ENCODE measurements at places on chromosomes 7 and 10.

DNA sequence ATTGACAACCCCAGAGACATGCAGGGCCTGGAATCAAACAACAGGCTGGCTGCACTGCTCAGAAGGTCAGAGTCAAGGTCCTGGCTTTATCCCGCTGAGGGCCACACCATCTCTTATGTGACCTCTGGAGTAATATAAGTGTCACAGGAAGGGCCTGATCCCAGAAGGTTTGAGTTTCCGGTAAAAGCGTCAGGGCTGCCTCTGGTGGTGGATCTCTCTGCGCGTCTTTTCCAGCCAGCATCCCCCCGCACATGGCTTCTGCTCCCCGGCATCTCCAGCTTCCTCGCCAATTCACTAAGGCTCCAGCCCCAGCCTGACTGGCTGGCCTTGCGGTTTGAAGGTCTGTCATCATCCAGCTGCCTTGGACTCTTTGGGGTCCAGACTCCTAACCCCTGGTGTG, 54.2 kb downstream of the SNX10 start:
- DNase-seq, result no peak

GRCh38 chr7:155343661-155344121, 46.0 kb downstream of the INSIG1 start:
- no peak for DNase-seq

- no peak for DNase-seq
Measured at GRCh38 chr10:34726862-34727261, 88.2 kb downstream of the PARD3 start.

DNA sequence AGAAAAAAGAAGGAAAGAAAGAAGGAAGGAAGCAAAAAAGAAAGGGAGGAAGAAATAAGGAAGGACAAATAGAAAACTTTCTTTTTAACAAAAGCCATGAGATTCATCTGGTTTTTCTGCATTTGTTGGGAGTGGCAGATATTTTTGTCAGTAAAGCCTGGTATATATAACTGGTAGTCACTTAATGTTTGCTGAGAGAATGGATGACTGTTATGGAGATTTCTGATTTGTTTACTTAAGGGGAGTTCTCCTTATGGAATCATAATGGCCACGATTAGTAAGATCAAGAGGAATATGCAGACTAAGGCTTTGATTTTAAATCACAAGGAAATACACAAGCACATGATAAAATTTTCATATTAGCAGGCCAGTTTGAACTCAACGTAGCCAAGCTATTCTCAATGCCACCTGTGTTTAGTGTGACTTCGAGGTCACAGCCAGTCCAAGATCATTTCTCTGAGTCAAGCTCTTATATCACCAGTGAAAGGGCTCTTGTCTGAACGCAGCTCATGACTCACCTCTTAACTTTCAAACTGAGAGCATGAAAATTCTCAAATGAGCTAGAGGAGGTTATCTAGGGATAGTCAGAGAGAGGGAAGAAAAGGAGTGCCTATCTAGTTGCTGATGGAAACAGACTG, 445.1 kb upstream of the ZMIZ1 start:
- DNase-seq, result peak; percentile 79

DNA sequence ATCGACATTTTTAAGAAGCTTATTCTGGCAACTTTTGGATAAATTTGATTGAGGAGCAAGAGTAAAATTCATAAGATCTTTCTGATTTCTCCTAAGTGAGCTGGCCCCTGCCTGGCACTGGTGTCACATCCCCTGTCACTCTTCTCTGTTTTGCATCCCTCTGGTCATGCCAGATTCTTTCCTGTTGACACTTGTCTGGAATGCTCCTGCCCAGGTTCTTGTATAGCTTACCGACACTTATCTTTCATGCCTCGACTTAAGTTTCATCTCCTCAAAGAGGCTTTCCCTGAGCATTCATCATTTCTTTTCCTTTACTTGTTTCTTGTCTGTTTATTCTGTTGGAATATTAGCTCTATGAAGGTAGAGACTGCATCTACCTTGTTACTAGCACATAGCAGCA, 22.2 kb upstream of the AASS start:
- DNase-seq, result no peak

- DNase-seq, result no peak
Measured at GRCh38 chr10:341081-341740, 206.0 kb downstream of the ZMYND11 start.

GRCh38 chr10:88106366-88106765, 242.9 kb downstream of the PTEN start:
- DNase-seq, result no peak

DNA sequence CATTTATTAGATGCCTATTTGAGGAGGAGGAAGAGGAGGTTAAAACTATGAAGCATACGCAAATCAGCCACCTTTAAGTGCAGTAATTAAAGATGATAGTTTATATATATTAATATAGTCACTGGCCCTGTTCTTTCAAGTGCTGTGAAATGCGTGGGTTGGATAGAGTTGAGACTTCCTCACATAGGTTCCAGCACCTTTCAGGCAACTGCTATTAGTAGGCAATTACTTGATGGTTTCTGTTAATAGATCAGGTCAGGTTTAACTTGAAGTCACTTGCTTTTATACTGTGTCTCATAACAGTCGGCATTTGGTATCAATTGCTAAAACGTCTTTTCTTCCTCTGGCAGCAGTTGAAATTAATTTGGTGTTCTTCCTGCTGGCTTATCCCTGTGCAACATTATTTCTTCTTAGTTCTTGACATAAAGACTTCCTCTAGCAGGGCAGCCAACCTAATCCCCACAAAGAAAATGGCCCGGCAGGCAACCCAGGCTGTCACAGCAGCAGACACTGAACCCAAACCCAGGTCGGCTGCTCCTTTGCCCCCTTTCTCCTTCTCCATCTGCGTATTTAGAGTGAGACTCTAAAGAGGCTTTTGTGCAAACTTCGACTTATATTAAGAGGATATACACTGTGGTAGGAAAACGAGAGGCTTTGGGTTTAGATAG, 35.3 kb upstream of the BET1 start:
- no peak for DNase-seq

DNA sequence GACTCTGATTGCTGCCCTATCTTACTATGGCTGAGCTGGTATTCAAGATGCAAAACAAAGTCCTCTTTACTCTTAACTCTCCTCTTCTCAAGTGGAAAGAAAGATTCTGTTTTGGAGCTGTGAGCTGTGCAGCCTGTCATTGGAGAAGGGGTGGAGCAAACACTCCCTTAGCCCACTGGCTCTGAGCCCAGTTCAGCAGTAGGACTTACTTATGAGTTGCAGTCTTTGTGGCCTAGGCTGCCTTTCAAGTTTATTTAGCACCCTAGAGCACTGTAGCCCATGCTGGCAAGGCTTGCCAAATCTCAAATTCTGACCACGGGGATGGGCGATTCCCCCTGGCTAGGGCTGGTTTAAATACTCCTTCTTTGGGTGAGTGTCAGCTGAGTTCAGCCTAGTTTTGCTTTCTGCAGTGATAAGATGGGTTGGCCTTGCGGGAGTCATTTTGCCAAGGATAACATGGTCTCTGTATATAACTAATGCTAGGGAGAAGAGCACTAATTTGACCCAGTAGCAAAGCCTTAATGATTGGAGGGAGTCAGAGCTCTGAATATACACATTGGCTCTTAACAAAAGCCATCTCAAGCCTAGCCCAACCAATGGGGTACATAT, 110.2 kb downstream of the MYO3A start:
- peak; percentile 49 for DNase-seq

DNA sequence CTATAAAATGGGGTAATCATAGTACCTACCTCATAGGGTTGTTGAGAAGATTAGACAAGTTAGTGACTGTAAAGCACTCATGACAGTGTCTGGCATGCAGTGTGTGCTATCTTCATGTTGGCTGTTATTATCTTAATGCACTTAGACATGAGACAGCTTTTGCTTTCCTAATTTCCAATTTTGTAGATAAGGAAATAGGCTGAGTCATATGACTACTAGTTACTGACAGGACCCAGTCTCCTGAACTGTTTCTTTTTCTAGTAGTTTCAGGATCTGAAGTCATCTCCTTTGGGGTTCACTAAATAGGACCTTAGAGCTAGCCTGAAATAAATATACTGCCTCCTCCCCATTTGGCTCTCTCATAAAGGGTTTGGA, 74.2 kb downstream of the SNX10 start:
- no peak for DNase-seq

DNA sequence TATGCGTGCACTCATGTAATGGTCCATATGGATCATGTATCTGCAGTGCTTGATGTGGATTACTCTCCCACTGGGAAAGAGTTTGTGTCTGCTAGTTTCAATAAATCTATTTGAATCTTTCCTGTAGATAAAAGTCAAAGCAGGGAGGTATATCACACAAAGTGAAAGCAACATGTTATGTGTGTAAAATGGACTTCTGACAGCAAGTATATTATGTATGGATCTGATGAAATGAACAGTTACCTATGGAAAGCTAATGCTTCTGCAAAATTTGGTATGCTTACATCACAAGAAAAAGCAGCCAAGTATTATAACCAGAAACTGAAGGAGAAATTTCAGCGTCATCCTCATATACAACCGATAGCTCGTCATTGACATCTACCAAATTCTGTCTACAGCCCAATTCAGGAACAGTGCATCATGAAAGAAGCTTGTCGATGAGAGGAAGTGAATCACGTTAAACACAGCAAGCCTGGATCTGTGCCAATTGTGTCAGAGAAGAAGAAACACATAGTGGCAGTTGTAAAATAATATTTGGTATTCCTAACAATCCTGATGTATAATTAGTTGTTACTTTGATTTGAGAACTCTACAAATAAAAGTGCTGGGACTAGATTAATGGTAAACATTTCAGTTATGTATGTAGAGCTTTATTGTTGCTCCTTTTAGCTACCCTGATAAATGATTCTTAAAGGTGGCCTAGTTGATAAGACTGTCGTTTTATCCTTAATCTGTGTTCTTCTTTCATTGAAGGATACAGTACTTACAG, 14.2 kb upstream of the SYPL1 start:
- DNase-seq, result no peak

DNA sequence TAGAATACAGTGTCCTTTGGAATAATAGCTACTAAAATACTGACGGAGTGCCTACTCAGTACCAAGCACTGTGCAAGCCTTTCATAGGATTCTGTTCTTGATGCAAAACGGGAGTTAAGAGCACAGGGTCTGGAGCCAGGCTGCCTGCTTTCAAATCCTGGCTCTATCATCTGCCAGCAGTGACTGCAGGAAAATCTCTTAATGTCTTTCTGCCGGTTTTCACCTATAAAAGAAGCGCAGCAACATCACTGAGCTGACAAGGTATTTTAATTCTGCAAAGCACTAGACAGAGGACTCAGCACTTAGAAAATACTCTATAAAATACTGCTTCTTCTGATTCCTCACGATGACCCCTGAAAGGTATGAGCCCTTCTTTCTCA, 659 bp downstream of the FIGNL1 start:
- no peak for DNase-seq

- no peak for DNase-seq
Measured at GRCh38 chr7:17429579-17429978, 131.1 kb downstream of the AHR start.

DNA sequence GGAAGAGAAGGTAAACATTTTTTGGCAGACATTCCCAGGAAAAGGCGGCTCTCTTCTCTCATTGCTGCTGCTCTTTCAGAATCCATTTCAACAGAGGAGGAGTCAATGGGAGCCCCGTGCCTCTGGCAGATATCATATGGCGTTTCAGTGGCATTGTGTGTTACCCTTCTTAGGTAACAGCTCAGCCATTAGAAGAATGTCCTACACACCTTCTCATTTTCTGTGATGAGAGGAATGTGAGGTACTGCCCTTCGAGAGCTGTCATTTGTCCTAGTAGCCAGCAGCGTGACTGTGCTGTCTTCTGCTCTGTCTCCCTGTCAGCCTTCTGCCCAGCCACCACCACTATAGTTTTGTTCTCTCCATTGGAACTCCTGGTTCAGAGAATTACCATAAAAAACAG, 102.4 kb downstream of the EGFR start:
- DNase-seq, result no peak

DNA sequence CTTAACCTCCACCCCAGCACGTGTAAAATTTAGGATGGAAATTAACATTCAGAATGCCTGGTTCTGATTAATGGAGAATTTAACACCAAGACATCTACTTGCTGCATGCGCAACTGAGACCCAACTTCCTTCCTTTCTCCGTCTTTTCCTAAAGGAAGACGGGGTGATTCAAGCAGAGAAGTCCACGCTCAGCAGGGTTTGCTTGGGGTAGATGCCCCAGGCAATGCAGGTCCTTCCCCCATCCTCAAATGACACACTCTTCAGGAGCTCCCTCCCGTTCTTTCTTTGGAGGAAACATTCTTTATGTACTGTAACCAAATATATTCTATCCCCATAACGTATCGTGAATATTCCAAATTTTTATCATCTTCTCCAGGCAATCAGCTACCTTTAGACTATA, 47.0 kb downstream of the FAM171A1 start:
- no peak for DNase-seq

DNA sequence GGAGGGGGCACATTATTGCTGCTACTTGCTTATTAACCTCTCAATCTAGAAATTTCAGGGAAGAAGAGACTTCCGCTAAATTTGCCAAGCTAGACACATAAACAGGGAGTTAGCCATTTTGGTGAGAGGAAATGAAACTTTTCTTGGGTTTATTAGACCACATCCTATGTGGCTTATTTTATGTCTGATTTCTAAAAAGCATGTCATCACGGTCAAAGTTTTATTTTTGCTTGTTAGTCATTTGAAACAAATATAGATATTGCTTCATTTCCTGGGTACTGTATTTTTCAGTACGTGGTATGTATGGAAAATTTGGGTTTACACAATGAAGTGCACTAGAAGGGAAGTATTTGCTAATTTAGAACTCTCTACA, 144.1 kb downstream of the TCF7L2 start:
- DNase-seq, result no peak

DNA sequence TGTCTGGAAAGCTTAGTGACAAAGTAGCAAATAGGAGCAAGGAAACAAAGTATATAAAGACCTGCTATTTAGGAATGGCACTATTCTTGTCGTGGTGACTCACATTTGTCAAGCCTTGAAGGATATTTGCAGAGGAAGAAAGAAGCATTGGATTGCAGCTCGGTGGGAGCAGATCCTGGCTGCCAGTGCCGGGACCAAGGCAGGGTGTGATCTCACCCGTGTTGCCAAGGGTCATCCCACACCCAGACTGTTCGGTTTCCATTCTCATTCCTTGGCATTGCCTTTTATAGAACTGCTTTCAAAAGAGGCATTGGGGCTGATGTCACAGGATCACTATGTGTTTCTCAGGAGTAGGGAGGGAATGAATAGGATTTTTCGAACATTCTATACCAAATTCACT, 176.2 kb downstream of the GALNT17 start:
- DNase-seq, result peak; percentile 23

DNA sequence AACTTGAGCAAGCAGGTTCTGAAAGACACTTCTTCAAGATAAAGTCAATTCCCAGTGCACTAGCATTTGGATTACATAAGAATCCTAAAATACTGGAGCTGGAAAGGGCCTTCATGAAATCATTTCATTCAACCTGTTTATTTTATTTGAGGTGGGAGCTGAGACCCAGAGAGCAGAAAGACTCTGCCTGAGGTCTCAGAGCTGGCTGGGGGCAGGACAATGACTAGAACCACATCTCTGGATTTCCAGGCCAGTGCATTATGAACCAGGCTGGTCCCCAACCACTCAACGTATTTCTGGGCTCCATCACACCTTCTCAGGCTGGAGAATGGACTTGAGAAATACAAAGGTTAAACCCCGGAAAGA, 8.4 kb downstream of the ANXA11 start:
- DNase-seq, result no peak

Measured in hepatocyte (in vitro differentiated cells).